ENCODE measurements at places on chromosomes 7 and 10.

DNA sequence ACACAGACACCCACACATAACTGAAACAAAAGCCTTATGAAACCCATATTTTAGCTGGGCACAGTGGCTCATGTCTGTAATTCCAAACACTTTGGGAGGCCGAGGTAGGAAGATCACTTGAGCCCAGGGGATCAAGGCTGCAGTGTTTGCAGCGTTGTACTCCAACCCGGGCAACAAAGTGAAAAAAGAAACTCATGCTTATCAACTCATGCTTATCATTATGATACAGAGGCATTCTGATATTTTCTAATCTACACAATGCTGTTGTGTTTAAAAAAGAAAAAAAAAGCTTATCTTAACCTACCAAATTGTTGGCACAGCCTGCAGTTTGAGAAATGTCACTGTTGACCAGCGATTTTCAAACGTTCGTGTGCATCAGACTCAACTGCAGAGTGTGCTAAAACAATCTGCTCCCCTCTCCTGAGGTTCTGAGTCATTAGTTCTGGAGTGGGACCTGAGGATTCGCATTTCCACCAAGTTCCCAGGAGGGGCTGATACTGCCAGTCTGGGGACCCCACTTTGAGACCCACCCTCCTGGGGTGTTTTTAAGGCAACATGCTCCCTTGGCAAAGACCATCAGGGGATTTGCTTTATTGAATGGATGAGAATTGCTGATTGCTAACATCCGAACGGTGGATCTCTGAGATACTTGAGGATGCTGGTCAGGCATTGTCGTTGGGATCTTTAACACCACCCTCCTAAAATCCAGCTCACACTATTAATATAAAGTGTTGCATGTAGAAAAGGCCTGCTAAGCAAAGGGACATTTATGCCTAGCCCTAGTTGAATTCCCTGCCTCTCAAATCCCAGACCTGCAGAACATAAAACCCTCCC, 16.2 kb downstream of the CHST3 start:
- H3K27ac ChIP-seq = peak overlapping the region; percentile 79
- no peaks in the 10 kb centered on the region for H3K27me3 ChIP-seq
- peaks cover 99% of the 10 kb centered on the region for H3K4me1 ChIP-seq
- DNase-seq = no peak

DNA sequence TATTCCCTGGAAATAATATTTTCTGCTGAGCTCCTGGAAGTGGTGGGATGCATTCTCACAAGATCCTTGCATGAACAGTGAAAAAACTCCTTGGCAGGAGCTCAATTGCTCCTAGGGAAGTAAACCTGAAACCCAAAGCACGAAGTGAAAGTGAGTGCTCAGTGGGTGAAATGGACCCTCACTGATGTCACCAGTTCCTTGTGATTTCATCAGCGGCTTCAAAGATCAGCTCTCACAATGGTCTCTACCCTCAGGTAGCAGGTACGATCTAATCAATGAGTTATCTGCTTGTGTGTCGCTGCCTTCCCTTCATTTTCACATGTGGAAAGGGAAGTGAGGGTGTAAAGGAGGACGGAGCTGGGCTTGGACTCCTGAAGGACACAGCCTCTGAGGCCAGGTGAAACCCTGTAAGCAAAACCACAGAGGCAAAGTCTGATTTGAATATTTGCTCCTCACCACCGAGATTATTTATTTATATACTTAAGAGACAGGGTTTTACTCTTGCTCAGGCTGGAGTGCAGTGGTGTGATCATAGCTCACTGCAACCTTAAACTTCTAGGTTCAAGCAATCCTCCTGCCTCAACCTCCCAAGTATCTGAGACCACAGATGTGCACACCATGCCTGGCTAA, 255.4 kb upstream of the LYZL1 start:
- peaks cover 12% of the 10 kb centered on the region for H3K4me1 ChIP-seq
- DNase-seq = no peak
- no peaks in the 10 kb centered on the region for H3K27me3 ChIP-seq

GRCh38 chr10:105964009-105964408, 1200.5 kb downstream of the SORCS1 start:
- no peak overlapping the region for H3K4me3 ChIP-seq
- H3K27ac ChIP-seq = no peak overlapping the region
- DNase-seq = no peak
- no peaks in the 10 kb centered on the region for H3K36me3 ChIP-seq

DNA sequence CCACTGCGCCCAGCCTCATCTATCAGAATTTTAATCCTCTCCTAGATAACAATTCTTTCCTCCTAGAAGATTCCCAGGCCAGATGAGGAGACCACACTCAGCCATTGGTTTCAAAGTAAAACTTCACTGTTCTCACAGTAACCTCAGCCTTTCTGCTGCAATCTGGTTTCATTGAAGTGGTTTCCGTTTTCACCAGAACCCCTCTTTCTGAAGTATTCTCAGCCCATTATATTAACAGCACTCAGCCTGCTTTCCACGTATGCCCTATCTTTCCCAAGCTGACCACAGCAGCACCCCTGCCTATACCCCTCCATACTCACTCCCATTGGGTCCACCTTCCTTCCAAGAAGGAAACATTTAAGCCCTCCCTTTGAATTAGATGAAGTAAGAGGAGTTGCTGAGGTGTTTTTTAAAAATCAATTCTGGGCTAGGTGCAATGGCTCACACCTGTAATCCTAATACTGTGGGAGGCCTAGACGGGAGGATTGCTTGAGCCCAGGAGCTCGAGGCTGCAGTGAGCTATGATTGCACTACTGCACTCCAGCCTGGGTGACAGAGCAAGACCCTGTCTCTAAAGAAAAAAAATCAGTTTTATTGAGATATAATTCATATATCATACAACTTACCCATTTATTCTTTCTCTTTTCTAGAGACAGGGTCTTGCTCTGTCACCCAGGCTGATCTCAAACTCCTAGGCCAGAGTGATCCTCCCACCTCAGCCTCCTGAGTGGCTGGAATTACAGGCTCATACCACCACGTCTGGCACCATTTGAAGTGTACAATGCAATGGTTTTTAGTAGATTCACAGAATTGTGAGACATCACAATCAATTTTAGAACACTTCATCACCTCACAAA, 11.3 kb downstream of the PLAU start:
- no peaks in the 10 kb centered on the region for H3K27me3 ChIP-seq
- no peak overlapping the region for H3K4me3 ChIP-seq
- peaks cover 29% of the 10 kb centered on the region for H3K4me1 ChIP-seq

GRCh38 chr7:54330216-54330800, 211.9 kb upstream of the VSTM2A start:
- H3K4me1 ChIP-seq = no peaks in the 10 kb centered on the region
- no peak overlapping the region for H3K4me3 ChIP-seq
- no peak overlapping the region for H3K27ac ChIP-seq
- no peak for DNase-seq
- no peaks in the 10 kb centered on the region for H3K36me3 ChIP-seq

DNA sequence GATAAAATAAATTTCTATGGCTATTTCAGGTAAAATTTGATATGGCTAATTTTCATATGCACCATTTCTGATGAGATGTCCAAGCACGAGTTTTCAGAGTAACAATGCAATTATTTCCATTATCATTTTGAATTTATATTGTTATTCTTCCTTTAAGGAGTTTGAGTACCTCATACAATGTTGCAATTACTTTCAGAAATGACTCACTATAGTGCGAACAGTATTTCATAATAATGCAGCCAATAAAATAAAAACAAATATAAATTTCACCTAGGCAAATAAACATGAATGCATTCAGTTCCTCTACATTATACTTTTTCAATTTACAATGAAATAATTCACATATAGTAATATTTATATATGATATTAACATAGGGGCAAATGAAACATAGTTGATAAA, 78.8 kb upstream of the LRRN3 start:
- H3K4me1 ChIP-seq = peaks cover 8% of the 10 kb centered on the region
- no peak overlapping the region for H3K4me3 ChIP-seq
- H3K27me3 ChIP-seq = no peaks in the 10 kb centered on the region
- no peak for DNase-seq
- no peak overlapping the region for H3K27ac ChIP-seq

Measured in chondrocyte (in vitro differentiated cells).